ENCODE measurements at places on chromosomes 6 and 20.
A peak's percentile ranks its signal among the peaks of the same experiment; 100 is the strongest.

DNA sequence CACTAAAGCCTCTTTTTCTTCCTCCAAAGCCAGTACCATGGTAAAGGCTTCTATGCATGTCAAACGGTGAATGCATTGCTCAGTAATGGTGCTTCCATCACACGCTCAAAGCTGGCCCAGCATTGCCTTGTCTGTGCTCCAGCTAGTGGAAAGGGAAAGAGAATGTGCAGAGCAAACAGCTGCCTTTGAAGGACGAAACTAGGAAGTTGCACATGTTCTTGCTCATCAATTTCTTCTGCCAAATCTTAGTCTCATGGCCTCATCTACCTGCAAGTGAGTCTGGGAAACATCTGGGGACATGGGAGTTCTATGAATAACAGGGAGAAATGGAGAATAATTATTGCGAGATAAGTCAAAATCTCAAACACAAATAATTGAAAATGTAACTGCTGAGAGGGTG is 216.5 kb upstream of the SSTR4 start:
- DNase-seq = no peak

- no peak for DNase-seq
Observed at GRCh38 chr6:157677235-157677634, 145.8 kb upstream of the SNX9 start.

- no peak for DNase-seq
Observed at GRCh38 chr6:33217246-33217645, 8.9 kb downstream of the RING1 start.

- DNase-seq = no peak
Observed at GRCh38 chr6:49504666-49505065, 4.9 kb downstream of the GLYATL3 start.

- DNase-seq = no peak
Observed at GRCh38 chr20:56382696-56383095, 9.3 kb downstream of the AURKA start.

- DNase-seq = no peak
Observed at GRCh38 chr20:59044295-59044694, 1.7 kb upstream of the PRELID3B start.

DNA sequence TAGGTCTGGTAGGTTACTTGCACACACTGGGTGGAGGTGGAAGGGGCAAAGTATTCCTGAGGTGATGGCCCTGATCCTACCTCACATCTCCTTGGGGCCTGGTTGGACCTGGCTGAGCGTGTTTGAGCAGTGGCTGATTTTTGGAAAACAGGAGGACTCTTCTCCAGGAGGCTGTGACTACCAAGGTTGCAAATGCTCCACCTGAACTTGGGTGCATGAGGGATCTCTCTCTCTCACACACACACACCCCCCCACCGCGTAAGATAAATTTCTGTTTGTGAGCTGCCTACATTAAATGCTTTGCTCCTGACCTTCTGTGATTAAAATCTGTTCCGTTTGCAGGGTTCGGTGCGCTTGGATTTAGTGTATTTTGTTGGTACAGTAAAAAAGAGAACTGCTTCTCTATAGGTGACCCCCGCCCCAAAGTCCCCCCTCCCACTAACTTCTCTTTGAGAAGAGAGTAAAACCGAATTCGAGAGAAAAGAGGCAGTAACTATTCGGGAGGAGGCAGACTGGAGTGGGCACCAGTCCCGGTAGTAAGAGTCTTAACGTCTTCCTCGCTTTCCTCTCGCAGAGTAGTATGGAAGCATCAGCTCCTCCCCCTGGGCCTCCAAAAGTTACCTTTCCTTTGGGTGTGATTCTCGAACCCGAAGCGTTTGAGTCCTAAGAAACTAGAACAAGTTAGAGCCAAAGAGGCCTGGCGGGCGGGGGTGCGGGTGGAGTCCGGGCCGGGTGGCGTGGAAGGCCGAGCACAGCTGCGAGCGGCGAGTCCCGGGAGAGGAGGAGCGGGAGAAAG is 585 bp upstream of the DSE start:
- peak; percentile 8 for DNase-seq

DNA sequence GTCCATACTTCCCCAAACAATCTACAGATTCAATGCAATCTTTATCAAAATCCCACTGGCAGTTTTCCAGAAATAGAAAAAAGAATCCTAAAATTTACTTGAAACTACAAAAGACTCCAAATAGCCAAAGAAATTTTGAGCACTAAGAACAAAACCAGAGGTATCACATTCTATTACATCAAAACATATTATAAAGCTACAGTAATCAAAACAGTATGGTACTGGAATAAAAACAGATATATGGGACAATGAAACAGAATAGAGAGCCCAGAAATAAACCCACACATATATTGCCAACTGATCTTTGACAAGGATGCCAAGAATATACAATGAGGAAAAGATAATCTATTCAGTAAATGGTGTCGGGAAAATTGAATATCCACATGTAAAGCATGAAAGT is 46.0 kb upstream of the FBXO30 start:
- DNase-seq = no peak

DNA sequence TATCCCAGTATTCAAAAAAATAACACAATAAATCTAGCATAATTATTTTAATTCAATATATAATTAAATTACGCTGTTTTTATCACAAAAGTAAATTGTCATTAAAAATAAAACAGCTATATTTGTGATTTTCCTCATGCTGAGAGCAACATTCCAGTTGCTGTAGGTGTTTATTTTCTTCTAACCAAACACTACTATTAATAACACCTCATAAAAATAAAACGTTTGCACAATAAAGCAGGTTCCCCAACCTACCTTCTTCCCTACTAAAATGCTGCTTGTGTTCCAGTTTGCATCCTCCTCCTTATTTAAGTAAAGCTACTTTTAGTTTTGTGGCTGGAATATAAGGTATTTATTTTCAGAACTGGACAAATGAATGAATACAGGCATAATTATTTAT is 108.2 kb upstream of the LGSN start:
- DNase-seq = no peak

DNA sequence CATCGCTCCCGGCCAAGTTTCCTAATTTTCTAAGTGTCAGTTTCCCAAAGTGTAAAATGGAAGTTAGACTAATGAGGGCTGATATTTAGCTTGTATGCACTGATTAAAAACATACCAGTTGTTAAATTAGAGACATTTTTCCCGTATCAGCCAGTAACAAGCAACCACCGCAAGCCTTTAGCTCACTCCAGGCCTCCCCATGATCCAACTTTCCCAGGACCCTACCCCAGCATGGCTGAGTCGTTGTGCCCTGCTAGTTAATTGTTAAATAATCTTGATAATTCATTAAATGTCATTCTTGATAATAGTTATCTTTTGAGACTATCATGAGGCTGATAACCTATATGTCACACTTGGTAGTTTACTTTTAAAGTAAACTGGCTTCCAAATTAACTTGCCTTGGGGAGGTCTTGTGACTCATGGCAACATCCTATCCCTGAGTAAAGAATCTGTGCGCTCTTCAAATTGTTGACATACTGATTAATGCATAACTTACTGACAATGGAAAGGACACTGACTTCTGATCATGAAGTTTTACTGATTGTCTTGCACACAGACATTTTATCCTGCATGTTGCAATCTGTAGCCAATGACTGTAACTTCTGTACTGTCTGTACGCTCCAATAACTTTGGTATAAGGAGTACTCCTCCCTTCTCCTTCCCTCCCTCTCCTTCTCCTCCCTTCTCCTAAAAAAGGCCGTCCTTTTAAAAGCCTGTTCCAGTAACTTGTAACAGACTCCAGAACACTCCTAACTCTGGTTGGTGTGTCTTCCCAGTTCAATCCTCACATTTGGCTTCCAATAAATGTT is 6.3 kb upstream of the GTF3C6 start:
- DNase-seq = peak; percentile 70

DNA sequence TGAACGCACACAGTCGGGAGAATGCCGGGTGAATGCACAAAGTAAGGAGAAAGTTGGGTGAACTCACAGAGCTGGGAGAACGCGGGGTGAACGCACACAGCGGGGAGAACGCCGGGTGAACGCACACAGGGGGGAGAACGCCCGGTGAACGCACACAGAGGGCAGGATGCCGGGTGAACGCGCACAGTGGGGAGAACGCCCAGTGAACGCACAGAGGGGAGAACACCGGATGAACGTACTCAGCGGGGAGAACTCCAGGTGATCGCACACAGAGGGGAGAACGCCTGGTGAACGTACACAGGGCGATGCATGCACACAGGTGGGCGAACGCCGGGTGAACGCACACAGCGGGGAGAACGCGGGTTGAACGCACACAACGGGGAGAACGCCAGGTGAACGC is 57.4 kb downstream of the RNASET2 start:
- DNase-seq = no peak

DNA sequence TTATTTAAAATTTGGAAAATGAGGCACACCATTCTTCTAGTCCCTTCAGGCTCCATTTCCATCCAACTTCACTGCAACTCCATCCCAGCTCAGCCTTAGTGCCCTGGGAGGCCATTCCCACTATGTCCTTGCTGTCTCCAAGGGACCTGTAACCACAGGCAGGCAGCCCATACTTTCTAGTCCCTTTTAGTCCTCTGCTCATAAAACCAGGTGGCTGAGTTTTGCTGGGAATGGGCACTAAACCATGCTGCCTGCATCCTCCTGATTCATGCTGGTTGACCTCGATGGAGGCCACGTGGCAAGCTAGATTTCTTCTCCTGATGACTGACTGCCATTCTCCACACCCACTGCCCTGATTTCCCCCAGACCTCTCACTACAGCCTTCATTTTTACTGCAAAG is 27.5 kb upstream of the MYMX start:
- no peak for DNase-seq

DNA sequence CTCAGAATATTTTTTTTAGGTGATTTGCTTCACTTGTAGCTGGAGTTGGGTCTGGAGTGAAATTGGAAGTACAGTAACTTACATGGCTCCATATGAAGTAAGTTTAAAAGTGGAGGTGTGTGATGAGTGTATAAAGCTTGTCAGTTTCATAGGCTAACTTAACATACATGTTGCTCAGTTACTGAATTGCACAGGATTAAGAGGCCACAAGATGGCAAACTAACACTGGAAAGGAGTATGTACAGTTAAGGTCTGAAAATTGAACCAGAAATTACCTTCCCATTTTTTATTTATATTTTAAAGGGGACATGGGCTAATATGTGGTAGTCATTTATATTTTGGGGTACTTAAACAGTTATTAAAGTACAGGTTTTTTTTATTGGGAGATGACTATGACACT is 45.3 kb upstream of the SMIM8 start:
- peak; percentile 12 for DNase-seq

DNA sequence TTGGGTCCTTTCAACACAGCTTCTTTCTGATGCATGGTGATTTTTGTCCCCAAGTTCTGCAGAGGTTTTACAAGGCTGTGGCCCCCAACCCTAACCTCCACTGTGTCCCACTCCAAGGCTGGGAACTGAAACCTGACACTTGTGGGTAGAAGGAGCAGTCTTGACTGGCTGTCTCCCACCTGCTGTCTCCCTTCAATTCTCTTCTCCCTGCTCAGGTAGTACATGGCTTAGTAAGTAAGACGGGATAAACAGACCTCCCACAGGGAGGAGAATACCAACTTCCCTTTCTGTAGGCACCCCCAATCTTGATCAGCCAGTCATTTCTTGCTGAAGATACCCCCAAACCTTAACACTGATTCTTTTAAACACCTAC is 25.0 kb downstream of the TGM6 start:
- no peak for DNase-seq

GRCh38 chr6:91486200-91486599 is 899.3 kb upstream of the MAP3K7 start:
- DNase-seq = no peak

DNA sequence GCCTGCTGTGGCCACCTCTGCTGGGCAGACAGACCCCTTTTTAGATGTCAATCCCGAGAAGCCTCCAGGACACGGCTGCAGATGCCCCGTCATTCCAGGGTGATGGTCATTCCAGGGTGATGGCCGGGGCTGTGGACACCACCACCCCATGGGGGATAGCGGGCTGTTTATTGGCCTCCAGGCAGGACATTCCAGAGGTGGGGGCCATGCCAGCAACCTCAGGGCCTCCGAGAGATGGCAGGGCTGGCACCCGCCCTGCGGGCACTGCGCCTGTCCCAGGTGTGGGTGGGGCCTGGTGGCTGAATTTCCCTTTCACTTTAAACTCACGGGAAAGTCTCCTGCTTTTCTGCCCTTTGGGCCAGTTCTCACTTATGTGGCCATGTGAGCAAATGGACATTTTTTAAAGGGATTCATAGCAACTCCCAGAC is 14.5 kb downstream of the COL9A3 start:
- no peak for DNase-seq

- no peak for DNase-seq
Observed at GRCh38 chr6:16750566-16750965, 10.7 kb downstream of the ATXN1 start.

GRCh38 chr6:34526241-34526972 is 29.7 kb downstream of the SPDEF start:
- DNase-seq = no peak

- peak; percentile 68 for DNase-seq
Observed at GRCh38 chr6:87706187-87706966, 4.3 kb upstream of the AKIRIN2 start.

GRCh38 chr20:53763707-53764414 is 170.2 kb upstream of the ZNF217 start:
- DNase-seq = peak; percentile 54

DNA sequence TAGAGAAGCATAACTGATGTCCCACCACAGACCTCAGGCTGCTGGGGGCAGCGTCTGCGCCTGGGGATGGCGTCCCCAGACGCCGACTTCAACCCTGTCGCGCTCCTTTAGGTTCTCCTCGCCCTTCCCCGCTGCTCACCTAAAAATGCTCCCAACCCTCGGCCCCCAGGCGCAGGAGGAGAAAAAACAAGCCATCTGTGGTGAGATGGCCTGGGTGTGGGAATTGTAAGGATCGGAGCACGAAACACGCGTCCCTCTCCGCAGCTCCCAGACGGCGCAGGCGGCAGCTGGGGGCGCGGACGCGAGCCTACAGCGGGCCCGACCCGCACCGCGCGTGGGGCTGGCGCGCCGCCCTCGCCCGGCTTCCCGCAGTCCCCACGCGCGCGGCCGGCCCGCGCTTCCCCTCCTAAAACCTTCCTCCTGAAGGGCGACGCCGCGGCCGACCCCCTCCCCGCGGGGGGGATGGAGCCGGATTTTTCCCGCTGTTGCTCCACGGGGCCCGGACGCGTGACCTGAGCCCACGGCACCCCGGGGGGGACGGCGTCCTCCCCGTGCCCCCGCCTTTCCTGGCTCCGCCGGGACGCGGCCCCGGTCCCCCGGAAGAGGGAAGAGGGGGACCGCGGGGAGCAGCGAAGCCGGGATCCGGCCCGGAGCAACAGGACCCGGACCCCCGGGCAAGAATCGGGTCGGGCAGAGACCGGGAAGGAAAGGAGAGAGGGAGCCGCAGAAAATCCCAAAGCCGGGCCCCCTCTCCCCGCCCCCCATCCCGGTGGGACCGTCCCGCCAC is 611 bp downstream of the EPB41L2 start:
- DNase-seq = no peak

GRCh38 chr20:23114448-23115082 is 28.4 kb upstream of the CD93 start:
- DNase-seq = no peak

DNA sequence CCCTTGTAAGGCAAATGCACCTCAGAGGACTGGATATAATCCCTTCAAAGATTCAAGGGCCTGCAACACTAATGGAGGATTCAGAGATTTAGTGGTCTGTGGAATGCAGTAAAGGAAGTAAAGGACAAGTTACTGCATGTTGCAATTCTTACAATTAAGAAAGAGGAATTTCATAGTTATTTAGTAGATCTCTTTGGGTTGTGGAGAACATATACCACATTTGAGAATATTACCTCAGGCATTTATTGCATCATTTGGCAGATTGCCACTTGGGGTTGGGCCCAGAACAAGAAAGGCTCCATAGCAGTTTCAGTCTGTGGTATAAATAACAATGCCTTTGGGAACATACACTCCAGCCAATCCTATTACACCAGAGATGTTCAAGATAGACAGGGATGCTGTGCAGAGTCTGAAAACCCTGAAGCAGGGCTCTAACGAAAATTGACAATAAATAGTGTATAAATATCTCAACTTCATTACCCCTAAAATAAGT is 20.9 kb upstream of the EPM2A start:
- peak; percentile 95 for DNase-seq

Data from fibroblast of villous mesenchyme (primary cell).